ENCODE measurements at places on chromosomes 6 and 20.

DNA sequence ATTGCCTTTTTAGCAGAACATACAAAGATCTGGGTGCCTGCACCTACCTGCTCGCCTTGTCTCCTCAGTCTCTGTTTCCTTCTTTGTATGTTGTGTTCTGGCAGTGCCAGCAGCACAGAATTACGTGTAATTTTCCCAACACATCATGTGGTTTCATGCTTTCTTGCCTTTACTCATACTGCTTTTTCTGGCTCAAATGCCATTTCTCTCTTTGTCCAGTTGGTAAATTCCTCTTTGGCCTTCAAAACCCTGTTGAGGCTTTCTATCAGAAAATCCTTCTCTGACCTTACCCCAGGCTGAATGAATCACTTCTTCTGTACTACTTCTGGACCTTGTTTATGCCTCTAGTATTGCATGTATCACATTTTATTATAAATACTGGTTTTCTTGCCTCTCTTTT lies 31.8 kb downstream of the L3MBTL3 start:
- no peak for DNase-seq

DNA sequence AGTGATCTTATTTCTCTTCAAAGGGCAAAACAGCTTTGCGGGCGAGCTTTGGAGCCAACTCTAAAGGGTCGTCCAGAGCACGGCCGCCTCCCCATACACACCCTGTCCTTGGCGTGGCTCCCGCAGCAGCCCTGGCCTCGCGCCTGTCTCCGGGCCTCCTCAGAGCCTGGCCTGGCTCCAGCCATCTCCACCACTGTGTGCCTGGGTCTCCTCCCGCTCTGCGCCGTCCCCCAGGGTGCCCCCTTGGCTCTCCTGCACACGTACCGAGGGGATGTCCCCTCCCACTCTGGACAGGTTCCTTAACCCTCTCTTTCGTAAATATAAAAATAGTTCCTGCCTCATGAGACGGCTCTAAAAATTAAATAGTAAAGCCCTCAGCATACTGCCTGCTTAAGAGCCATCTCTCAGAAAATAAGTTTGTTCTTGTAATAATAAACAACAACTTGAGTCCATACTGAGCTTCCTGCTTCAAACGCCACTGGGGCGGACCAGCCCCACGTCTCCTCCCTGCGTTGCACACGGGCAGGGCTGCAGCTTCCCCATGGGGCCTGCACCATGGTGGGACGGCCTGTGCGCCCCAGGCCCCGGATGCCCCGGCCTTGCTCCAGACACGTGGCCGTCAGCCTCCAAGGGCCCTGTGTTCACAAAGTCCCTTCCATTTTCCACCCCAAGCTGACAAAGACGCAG lies 226.2 kb downstream of the TTLL2 start:
- DNase-seq, result no peak

DNA sequence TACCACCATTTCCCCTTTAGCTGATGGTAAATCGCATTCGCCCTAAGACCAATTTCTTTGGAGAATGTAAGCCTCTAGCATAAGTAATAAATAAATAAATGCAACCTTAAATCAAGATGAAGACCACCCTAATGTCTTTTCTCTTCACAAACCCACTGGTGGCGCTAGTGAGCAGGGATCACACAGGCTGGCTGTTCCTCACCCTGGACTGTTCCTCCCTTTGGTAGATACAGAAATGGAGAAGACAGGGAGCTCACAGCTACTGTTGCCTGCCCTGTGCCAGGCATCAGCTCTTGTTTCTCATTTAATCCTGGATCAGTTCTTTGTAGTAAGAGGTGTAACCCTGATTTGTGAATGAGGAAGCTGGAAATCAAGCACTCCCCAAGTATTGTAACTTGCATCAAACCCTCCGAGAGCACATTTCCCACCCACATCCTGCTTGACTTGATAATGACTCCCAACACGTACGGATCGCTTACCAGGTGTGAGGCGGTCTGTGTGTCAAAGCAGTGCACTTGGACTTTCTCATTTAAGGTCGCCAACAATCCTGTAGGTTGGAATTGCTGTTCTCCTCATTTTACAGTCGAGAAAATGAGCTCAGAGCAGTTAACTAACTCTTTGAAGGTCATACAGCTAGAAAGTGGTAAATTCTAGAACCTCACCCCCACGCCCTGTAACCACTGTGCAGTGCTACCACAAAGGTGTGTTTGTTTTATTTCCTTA lies 236.1 kb downstream of the TSHZ2 start:
- DNase-seq, result peak; percentile 44

DNA sequence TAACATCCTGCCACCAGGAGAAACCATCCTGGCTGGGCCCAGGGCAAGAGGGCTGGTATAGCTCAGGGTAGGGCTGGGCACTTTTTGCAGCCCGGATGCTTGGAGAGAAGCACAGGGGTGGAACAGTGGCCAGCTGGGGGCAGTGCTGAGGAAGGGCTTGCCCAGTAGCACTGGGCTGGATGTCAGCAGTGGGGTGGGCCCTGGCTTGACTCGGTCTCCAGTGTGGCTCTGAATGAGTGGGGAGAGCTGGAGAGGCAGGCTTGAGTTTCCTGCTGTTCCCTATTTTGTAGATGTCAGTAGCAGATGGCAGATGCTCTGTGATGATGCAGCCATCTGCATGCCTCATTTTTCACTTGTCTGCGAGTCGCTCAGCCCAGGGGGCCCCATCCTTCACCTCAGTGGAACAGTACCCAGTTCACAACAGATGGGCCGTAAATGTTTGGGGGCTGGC lies 56.3 kb upstream of the TULP1 start:
- peak; percentile 50 for DNase-seq
